Progenitor cell of endocrine pancreas (in vitro differentiated cells): ENCODE measurements at places on chromosomes 5 and 9.

DNA sequence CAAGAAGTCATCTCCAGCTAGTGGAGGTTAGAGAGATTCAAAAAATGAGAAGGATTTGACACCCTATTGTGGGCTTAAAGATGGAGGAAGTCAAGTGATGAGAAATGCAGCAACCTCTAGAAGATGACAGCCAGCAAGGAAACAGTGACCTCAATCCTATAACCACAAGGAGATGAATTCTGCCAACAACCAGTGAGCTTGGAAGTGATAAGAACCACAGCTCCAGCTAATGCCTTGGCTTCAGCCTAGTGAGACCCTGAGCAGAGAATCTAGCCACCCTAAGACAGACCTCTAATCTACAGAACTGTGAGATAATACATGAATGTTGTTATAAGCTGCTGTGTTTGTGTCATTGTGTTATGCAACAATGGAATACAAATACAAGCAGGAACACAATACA, 262.4 kb downstream of the GRIA1 start:
- H3K4me3 ChIP-seq: no peak overlapping the region
- H3K27me3 ChIP-seq: peaks cover 14% of the 10 kb centered on the region
- DNase-seq: no peak
- no peak overlapping the region for H3K27ac ChIP-seq

DNA sequence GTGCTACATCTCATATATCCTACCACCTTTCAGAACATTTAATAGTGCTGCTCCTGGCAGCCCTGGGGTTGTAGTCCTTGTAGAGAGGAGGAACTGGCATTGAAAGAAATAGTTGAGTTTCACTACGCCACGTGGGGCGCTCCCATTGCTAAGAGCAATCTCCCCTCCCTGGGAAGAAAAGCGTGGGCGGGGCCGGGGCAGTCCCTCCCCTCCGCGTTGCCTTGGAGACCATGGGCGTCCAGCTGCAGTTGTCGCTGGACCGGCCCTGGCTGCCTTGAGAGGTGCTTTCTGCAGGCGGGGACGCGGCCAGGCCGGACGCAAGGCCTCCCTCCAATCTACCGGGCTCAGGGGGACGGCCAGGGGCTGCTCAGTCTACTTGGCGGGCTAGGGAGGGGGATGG, 368 bp upstream of the CCDC180 start:
- DNase-seq: peak; percentile 65
- no peaks in the 10 kb centered on the region for H3K27me3 ChIP-seq
- H3K36me3 ChIP-seq: peaks cover 1% of the 10 kb centered on the region
- H3K27ac ChIP-seq: no peak overlapping the region
- no peak overlapping the region for H3K4me3 ChIP-seq
- no peaks in the 10 kb centered on the region for H3K4me1 ChIP-seq

DNA sequence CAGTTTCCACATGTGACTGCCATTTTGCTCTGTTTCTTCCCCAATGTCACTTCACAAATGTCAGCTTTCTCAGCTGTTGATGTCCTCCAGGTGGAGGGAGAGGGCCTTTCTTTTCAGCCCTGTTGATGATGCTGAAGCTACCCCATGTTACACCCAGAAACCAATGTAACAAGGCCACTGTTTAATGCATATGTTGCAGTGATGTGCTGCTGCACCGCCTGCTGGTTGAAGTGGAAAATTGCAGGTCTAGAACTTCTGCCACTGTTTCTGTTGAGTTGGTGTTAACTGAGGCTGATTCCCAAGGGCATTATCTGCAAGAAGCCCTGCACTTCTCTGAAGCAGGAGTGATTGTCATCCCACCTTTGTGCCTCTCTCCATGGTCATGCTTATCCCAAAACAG, 428.4 kb downstream of the KDM4C start:
- no peak overlapping the region for H3K27ac ChIP-seq
- H3K4me3 ChIP-seq: no peak overlapping the region
- peaks cover 1% of the 10 kb centered on the region for H3K36me3 ChIP-seq

DNA sequence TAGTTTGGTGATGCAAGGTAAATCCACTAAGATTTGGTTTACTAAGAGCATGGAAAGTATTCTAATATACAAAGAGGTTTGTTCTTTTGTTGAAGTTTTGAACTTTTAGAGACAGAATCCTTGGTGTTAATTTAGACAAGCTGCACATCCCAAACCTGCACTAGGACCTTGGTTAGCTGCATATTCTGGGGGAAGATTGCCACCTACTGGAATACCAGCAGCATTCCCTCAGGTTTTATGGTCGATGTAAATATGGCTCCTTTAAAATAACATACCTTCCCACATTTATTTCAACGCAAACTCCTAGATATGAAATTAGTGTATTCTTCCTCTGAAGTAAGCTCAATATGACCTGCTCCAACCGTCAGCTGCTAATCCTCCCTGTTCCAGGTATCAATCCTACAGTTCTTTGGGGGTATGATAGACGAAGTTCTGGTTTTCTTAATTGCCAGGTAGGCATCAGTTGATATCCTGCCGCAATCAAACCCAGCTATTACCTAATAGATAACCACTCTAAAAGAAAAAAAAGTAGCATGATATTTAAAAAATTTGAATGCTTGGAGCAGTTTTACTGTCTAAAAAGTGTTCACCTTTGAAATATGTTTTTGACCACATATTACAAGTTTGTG, 624.1 kb downstream of the ISL1 start:
- no peak overlapping the region for H3K4me3 ChIP-seq
- no peak overlapping the region for H3K27ac ChIP-seq
- DNase-seq: no peak

DNA sequence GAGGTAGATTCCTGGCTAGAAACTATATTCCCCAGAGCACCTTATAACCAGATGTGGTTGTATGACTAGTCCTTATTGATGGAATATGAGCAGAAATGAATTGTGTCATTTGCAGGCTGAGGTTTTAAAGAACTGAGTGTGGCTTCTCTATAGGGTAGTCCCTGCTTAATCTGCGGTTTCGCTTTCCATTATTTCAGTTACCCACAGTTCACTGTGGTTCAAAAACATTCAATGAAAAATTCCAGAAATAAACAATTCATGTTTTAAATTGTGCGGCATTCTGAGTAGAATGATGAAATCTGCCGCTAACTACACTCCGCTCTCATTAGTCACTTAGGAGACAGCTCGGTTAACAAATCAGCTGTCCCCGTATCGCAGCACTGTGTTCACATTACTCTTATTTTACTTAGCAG, 65.1 kb downstream of the ANKRD55 start:
- no peaks in the 10 kb centered on the region for H3K27me3 ChIP-seq
- H3K36me3 ChIP-seq: no peaks in the 10 kb centered on the region
- no peak overlapping the region for H3K4me3 ChIP-seq
